Stimulated activated effector memory CD8-positive, alpha-beta T cell treated with anti-CD3 and anti-CD28 coated beads, Interleukin-12 subunit alpha, Interleukin-12 subunit beta, amount 100 ng/mL, for 72 hours (primary cell): ENCODE measurements at places on chromosomes 5 and 9.

GRCh38 chr5:142425286-142426065 lies 100.7 kb upstream of the SPRY4 start:
- no peak for DNase-seq

DNA sequence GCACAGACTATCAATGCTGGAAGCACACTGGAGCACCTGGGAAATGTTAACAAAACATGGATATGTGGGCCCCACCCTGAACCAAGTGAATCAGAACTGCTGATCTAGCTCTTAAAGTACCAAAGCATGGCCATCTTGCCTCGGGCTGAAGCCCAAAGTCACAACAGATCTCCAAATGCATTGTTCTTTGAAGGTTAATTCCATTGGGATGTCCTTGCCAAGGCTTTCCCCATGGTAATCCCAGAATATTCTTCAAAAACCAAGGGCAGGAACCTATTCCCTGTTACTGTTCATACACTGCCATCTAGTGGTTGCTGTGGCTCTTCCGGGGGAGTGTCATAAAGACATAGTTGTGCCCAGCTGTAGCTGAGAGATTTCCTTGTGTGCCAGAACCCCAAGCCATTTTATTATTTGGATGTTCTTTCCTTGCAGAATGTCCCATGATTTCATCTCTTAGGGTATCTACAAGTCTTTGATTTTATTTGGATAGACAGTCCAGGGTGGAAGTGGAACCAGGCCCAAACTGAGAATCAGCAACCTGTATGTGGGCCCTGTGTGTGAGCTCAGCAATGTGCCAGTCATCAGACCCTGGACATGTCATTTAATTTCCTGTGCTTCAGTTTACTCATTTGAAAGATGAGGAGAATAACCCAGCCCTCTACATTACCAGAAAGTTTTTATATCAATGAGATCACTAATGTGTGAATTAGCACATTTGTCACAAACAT lies 290.0 kb downstream of the ACTL7B start:
- no peak for DNase-seq

DNA sequence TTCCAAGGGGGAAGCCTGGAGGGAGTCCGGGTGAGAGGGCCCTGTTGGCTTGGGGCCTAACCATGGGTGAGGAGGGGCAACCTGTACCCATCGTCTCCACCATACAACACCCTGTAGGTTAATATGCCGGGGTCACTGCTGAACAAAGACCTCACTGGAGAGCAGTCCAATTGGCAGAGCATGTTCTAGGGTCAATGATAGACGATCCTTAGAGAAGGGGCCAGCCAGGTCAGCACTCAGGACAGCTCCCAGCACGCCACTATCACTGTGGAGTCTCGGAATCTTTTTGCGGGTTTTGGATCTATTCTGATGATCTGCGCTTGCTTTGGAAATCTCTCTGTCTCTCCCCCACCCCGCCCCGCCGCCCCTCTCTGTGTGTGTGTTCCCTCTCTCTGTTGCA lies 218.4 kb upstream of the MVB12B start:
- no peak for DNase-seq

- no peak for DNase-seq
These were observed 140.3 kb upstream of the RASA1 start for GRCh38 chr5:87127426-87127825.

- no peak for DNase-seq
These were observed 32.2 kb downstream of the NDUFS6 start for GRCh38 chr5:1833264-1834021.

- DNase-seq = no peak
These were observed 754 bp downstream of the VDAC1 start for GRCh38 chr5:134003817-134004625.

GRCh38 chr5:143386725-143387124 lies 16.8 kb downstream of the NR3C1 start:
- no peak for DNase-seq

DNA sequence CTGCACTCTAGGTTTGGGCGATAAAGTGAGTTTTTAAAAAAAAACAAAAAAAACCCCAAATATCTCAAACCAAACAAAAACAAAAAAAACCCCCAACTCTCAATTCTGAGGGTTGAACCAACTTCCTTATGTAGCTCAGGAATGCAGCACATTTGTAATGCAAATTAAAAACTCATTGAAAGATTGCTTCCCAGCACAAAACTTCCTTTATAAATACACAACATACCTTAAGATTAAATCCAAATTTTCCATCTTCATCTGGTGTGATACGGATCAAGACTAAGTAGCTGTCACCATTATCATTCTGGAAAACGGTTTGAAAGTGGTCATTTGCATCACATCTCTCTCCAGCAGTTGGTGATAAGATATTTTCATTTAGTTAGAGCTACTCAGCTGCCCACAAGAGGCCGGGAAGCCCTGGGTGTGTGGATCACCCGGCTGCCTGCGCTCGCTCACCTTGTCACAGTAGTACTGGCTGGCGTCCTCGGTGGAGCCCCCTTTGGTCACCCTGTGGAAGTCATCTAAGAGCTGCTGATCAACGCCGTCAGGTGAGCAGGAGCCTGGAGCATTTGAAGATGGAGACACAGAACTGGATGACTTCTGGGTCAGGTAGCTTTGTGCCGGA lies 88.2 kb downstream of the PTPN3 start:
- DNase-seq = no peak

GRCh38 chr5:54739371-54739770 lies 221.8 kb downstream of the SNX18 start:
- no peak for DNase-seq

DNA sequence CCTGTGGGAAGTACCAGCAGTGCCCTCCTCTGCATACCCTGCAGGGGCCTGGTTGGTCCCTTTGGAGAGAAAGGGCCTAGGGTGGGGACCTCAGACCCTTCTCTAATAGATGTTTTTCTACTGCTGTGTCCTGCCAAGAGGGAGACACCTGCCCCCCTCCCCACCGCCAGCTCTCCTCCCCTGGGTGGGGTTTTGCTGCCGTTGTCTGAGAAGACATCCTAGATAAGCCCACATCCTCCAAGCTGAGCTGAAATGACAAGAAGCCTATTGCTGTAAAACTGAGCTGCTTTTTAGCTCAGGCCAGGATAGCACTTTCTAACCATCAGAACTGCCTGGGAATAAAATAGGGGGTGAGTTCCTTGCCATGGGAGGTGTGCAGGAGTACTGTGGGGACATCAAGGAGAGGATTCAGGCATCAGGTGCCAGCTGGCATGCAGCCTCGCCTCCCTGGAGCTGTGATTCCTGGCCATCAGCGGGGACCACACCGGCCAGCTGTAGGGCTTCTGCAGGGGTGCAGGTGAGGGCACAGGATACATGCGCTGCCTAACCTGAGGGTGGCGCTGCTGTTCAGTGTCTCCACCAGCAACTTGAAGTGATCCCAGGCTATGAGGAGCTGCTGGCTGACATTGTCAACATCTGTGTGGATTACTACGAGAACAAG lies 37.9 kb downstream of the CYFIP2 start:
- no peak for DNase-seq

DNA sequence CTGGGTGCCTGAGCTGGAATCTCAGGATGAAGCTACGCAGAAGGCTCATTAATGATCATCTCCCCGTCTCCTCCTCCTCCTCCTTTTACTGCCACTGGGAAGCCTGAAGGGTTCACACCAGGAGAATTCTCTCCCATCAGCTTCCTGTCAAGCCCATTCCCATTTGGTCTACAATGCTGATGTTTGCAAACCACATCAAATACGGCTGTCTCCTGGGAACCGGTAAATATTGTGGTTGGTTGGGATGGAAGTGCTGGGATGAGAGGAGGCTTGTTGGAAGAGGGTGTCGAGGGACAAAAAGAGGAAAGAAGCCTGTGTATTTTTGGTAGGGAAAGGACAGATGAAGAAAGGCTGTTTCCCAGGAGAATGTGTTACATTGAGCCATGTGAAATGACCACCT lies 13.2 kb upstream of the S1PR3 start:
- DNase-seq = no peak

GRCh38 chr5:14396737-14397136 lies 184.9 kb upstream of the OTULINL start:
- no peak for DNase-seq

- DNase-seq = no peak
These were observed 10.4 kb downstream of the UIMC1 start for GRCh38 chr5:176995896-176996767.

DNA sequence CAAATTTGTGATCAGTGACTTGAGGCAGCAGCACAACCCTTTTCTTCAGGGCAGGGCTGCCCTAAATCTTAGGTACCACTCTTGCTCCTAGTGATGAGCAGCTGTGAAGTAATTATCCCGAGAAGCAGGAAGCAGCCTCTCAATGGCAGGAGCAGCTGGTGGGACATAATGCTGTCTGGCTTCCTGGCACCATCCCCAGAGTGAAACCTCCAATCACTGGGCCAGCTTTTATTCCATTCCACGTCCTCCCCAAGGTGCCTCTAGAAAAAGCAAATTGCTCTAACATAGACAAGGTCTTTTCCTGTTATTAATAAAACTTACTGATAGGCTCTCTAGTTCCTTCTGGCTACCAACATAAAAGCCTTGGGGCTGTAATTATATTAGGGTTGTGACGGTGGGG lies 154.0 kb downstream of the FRMD3 start:
- DNase-seq = no peak

- peak; percentile 57 for DNase-seq
These were observed at the start of gene SLC25A48 for GRCh38 chr5:135834639-135835529. Gene SLC25A48, plus strand, starts transcription at chr5:135834663. Its CDS starts 185 bp downstream, at chr5:135834848.

DNA sequence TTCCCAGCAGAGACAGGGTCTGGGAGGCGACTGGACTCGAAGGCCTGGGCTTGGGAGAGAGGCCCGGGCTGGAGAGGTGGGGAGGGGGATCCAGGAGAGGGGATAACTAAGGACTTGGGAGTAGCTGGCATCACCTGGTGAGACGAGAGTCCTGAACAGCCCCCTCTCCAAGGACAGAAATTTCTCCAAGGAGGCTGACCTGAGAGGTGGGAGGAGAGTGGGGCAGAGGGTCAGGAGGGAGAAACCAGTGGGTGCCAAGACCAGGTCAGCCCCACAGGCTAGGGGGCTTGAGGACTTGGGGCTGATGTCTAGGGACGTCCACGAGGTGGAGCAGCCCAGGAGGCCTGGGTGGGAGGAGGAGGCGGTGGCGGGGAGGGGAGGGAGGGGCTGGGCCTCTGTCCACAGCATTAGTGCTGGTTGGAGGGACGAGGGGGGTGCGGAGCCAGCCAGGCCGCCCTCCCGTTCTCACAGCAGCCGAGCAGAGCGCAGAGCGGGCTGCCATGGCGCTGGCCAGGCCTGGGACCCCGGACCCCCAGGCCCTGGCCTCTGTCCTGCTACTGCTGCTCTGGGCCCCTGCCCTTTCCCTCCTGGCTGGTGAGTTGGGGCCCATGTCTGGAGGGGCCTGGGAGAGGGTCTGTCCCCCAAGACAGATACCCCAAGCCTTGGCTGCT lies at the start of gene CRB2:
TSS of gene CRB2 (plus strand) at position 437 of the 671 bp plus-strand sequence. CDS start at position 501, 64 bp downstream.
- no peak for DNase-seq

DNA sequence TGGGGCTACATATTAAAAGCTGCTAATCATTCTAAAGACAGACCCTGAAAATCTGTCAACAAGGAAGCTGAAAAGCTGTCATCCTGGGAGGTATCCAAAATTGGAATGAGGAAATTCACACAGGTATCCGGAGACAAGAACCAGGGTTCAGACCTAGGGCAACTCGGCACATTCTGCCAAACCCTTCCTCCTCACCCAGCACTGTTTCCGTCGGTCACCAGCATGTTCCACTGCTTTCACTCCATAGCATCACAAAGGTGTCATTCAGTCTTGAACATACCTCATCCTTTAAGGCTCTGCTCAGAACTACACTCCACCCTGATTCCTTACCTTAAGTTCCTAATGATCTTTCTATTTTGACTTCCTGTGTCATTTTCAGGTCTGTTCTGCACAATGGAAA lies 153.1 kb upstream of the RASA1 start:
- DNase-seq = no peak

GRCh38 chr5:39377613-39378012 lies 13.3 kb upstream of the C9 start:
- no peak for DNase-seq

DNA sequence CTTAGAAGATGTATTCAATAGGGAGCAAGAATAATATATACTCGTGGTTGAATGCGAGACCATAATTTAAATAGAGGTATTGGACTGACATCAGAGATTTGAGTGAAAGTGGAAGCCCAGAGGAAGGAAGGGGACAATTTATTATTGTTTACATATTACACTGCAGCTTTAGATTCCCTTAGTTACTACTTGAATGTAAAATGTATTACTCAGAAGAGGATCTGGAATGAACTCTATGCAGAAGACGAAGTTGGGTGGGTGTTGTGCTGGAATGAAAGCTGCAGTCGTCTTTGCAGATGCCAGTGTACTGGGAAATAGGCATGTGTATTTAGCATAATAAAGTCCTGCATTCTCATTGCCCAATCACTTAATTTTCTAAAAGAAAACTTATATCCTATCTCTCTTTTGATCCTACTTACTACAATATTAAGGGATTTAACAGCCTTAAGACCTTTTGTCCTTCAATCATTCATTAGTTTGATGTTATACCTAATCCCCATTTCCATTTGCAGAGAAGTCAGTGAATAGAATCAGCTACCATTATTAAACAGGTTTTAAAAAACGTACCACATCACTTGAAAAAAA lies 570.7 kb upstream of the WWC1 start:
- DNase-seq = no peak

GRCh38 chr5:177256296-177256695 lies 47.2 kb downstream of the RAB24 start:
- DNase-seq = no peak

- DNase-seq = no peak
These were observed 24.4 kb downstream of the BHMT start for GRCh38 chr5:79135790-79136553.

DNA sequence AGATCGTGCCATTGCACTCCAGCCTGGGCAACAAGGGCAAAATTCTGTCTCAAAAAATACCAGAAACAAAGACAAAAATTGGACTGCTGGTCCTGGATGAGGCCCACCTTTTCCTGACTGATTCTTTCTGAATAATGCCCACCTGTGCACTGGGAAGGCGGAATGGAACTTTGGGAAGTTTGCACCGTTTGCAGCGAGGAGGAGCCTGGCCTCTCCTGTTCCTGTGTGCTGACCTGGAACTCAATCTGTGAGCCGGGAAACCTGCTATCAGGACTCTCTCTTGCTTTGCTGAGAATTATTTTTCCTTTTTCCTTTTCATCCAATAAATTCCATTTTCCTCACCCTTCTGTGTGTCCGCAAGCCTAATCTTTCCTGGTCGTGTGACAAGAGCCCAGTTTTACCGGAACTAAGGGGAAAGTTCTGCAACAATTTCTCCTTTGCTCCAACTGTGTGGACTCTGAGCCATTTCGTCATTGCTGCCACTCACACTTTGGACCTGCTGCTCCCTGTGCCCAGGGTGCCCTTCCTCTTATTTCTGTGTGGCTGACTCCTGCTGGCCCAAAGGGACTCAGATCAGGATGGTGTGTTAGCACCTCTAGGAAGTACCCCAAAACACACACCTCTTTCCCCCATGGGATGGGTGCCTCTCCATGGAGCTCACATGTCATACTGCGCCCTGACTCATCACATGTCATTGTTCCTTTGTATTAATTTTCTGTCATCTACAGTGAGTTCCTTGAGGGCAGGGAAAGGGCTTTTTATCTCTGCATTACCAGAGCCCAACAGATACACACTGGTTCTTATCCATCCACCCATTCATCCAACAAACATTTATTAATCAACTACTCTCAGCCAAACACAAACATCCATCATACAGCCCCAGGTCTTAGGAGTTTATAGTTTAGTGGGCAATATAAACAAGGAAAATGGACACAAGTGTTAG lies 4.7 kb upstream of the GLRX start:
- no peak for DNase-seq

- DNase-seq = no peak
These were observed 69.8 kb downstream of the MYO10 start for GRCh38 chr5:16866273-16866672.
